ENCODE measurements at places on chromosomes 2 and 18.
A peak's percentile ranks its signal among the peaks of the same experiment; 100 is the strongest.

- DNase-seq = no peak
Observed at GRCh38 chr18:47254341-47254939, 3.0 kb upstream of the SKOR2 start.

DNA sequence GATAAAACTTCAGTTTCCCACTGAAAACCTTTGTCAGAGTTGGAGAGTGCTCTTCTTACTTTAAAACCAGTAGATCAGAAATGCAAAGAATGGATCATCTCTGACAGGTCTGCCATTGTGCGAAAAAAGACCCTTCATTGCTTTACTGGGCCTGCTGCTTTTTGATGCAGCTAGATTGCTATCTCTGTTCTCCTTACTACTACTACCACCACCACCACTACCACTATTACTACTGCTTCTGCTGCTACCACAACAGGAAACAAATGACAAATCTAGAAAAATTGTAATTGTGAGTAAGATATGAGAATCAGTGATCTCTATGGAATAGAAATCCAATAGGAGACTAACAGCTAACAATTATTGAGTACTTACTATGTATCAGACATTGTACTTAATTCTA lies 85.8 kb downstream of the PKP4 start:
- no peak for DNase-seq

DNA sequence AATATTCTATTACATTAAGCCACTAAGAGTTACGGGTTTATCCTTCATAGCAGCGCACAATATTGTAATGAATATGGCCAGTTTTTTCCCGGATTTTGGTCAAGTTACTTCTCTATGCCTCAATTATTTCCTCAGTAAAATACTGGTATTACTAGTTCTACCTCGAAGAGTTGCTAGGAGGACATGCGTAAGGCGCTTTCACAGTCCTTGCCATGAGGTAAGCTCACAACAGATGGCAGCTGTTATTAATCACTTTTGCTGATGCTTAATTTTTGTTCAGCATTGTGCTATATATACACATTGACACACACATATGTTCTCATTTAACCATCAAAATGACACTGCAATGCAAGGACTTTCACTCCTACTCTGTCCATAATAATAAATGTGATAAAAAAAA lies 101.5 kb downstream of the SCG2 start:
- DNase-seq = no peak

DNA sequence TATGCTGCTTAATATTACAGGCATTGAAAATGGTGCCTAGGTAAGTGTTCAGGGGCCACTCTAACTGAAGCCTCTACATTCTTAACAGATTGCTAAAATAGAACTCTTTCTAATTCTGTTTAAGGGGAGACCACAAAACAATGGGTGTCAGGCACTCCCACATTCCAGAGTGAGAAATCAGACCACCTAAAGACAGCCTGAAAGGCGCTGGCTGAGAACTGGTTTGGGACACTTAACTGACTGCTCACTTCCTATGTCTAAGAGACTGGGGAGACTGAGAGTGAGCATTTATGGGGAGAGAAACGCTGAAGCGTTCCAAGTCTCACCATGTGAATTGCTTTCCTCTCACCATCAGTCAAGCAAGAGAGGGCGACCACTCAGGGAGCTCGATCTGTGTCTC lies 108.8 kb upstream of the ITGB6 start:
- no peak for DNase-seq

DNA sequence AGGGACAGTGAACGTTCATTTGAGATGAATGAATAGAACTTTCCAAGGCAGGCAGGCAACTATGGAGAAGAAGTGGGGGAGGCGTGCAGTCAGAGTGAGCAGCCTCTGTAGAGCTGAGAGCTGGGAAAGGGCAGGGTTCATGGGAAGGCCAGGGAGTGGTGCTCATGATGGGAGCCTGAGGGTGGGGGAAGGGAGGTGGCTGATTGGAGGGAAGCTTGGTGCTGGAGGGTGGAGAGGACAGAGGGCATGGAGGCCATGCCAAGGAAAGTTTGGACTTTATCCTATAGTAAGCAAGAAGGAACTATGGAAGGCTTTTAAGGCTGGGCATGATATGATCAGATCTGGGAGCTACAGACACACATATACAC lies 47.6 kb upstream of the LGALSL start:
- no peak for DNase-seq

DNA sequence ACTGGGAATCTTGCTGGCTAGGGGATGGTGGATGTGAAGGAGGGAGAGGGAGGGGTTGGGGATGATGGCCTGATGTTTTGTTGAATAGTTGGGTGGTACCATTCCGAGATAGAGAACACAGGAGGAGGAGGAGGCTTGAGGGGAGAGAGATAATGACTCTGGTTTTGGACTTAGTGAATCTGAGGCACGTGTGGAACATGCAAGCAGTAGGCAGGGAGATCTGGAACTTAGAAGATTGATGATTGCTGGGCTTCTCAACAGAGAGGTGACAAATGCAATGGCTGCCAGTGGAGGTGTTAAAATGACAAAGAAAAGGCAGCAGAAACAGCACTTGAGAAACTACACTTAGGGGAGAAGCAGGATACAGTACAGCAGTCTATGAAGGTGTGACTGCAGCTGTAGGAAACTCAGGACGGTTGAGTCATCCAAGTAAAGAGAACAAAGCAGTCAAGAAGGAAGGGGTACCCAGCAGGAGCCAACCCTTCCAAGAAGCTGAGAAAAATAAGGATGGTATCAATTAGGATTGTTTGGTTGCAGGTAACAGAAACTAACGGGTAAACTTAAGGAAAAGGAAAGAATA lies 221.4 kb upstream of the FBXO11 start:
- no peak for DNase-seq

DNA sequence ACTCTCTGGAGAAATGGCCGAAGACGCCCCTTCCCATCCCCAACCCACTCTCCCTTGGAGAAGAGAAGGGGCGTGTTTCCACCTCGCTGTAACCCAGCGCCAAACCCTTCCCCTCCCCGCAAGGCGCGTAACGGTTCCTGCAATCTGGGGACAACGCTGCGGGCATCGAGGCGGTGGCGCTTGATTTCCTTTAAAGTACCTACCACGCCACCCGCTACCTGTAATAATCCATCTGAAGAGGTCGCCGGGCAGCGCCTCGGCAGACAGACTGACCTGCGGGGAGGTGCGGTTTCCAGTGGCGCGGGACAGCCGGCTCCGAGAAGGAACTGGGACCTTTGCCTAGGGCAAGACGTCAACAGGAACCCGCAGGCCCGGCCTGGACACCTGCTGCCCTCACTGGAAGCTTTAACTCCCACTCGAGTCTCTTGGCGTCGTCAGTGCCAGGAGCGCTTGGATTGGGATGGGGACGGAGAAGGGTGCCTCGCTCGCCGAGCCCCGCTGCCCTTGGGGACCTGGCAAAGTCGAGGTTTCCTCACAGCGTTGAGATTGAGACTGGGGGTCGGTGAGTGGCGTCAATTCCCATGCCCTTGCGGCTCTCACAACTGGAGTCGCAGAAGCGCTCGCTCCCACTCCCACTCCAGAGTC lies at the start of gene CYP1B1:
Gene CYP1B1 (minus strand): TSS at position 645 of the 645 bp plus-strand sequence. CDS start 763 bp downstream, outside the sequence.
- DNase-seq = no peak

- no peak for DNase-seq
Observed at GRCh38 chr2:102122115-102122514, 20.4 kb upstream of the IL1R1 start.

GRCh38 chr2:203798296-203799087 lies 69.1 kb upstream of the CTLA4 start:
- no peak for DNase-seq

- DNase-seq = peak; percentile 89
Observed at GRCh38 chr18:77366720-77367641, 117.3 kb downstream of the GALR1 start.

- DNase-seq = no peak
Observed at GRCh38 chr2:506451-506850, 170.8 kb downstream of the TMEM18 start.

Measured in NCI-H1092 (cell line).